Lung (tissue), 17 donors: ENCODE measurements at places on chromosomes 2 and 18. TPM values are rescaled to one million over a fixed set of nuclear protein-coding genes. Genes with fewer than 3 reads are reported as not detected.

DNA sequence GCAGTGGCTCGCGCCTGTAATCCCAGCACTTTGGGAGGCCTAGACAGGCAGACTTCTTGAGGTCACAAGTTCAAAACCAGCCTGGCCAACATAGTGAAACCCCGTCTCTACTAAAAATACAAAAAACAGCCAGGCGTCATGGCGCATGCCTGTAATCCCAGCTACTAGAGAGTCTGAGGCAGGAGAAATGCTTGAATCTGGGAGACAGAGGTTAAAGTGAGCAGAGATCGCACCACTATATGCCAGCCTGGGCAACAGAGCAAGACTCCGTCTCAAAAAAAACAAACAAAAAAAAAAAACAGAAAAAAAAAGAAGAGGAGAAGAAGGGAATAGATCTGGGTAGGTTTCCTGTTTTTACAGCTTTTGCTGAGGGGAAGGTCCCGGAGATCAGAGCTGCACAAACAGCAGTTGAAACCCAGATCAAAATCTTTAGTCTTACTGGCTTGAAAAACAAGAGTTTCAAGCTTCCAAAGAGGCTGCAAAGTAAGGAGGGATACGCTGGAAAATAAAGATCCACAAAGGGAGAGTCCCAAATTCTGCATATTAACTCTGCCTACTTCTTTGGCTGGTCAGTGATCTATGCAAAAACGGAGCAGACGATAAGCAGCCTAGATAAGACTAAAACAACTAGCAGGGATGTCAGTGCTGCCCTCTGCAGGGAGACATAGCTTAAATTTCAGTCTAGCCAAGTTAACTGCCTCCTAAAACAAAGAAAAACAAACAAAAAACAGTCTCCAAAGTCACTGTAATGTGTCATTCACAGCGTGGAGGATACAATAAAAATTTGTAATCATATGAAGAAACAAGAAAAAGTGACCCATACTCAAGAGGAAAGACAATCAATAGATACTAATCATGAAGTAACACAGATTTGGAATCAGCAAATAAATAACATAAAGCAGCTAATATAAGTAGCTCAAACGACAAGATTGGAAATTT lies 74.1 kb downstream of the TLK1 start:
- DNase-seq, result peak; percentile 76

- no peak for DNase-seq
Observed at GRCh38 chr2:112148477-112148876, 10.3 kb downstream of the FBLN7 start.

UPP2 gene
- total RNA-seq, result not detected

- no peak for DNase-seq
Observed at GRCh38 chr18:74689251-74689650, 91.6 kb downstream of the ZNF407 start.

ABCG5 gene
- total RNA-seq, result not detected

MC5R gene
- not detected for total RNA-seq

ANO7 gene
- total RNA-seq, result 0.74 TPM

- no peak for DNase-seq
Observed at GRCh38 chr2:224887141-224887540, 155.1 kb downstream of the DOCK10 start.

DNA sequence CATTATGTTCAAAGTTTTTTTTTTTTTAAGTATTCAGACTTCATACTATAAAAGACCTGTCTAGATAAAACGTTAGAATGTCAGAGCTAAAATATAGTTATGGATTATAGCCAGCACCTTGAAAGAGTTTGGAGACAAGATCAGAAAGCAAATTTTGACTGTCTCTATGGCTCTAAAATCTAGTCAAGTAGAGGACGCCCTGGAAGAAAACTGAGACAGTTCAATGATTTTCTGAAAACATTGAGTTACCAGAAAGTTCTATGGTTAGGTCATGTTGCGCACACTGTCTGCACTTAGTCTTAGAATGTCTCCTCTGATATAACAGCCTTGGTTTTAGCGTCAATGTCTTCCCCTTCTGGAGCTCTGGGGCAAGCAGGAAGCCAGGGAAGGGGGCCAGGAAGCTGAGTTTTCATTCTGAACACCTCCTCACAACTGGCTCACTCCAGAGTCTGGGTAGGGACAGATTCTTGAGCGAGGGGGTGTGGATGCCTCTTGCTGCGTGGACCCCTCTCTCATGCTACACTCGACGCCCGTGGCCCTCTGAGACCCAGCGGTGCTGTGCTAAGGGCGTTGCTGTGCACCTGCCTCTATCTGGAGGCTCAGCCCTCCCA lies 99.5 kb downstream of the RNF144A start:
- DNase-seq, result no peak
